ENCODE measurements at places on chromosomes 7 and 10.
A peak's percentile ranks its signal among the peaks of the same experiment; 100 is the strongest.

GRCh38 chr10:124602121-124602561 lies 140.5 kb downstream of the LHPP start:
- DNase-seq: no peak

- DNase-seq: peak; percentile 70
These were observed 81.6 kb downstream of the ARHGAP22 start for GRCh38 chr10:48523212-48523819.

DNA sequence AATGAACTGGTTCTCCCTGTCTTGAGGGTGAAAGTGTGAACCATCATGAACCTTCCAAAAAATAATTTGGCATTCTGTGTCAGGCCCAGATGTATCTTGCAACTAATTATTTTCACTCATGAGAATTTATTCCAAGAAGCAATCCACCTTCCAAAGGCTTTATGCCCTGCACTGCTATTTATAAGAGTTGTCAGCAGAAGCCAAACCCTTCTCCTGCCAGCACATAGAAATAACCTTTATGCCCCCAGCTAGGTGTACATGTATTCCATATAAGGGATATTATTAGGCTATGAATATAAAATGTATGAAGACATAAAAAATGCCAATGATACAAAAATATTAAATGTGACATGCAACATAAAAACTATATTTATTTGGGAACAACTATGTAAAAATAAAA lies 69.0 kb upstream of the GDF10 start:
- no peak for DNase-seq

DNA sequence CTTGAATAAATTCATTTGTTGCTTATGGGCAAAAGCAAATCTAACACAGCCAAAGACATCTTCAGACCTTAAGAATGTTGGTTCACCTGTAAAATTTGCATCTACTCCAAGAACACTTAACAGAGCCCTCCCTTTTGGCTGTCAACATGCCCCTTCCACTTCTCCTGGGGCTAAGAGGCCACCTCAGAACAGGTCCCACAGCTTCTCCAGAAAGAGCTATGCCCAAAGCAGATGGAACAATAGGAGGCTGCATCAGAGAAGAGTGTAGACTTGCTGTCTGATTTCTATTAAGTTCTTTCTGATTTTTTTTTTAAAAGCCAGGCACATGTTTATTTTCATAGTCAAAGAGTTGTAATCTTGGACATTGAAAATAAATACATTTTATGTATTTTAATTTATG lies 26.1 kb upstream of the TRIL start:
- DNase-seq: no peak

DNA sequence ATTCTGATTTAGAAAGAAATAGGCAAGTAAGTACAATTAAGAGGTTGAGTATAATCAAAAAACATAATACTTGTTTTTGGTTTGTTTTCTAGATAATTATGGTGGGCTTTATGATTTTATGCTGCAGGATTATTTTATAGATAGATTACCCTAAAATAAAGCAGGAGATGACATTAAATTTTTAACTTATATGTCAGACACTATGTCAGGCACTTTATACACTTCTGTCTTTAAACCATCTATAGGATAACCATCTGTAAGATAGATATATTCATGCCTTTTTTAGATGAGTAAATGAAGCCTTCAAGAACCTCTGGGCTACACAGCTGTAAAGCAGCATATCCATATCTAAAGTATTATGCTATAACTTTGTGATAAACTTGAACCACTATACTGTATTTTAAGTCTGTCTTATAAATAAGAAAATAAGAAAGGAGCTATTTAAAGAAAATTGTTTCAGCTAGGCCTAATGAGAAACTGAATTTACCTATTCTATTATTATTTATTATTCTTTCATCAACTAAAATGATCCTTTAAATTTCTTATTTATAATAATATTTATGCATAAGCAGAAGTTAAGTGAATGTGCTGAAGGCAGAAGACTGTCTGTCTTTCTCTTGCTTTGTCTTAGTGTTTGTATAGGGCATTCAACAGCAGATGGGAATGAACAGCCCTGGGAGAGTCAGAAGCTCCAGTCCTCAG lies 94.0 kb downstream of the CPED1 start:
- no peak for DNase-seq

- DNase-seq: no peak
These were observed 135.8 kb downstream of the RGS10 start for GRCh38 chr10:119406601-119407253.

DNA sequence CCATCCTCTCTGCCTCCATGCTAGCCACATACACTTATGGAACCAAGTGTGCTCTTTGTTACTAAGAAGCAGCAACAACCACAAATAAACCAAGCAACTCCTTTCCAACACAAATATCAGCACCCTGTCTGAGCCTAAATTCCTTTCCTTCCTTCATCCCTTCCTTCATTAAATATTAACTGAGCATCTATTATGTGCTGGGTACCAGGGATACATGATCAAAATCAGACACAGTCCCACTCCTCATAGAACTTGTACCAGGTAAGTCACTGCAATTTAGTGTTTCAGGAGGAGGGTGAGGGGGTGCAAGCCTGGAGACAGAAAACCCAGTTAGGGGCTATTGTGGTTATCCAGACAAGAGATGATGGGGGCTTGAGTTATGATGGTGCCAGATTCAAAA lies 10.8 kb downstream of the CREB5 start:
- DNase-seq: no peak

- no peak for DNase-seq
These were observed 292.0 kb upstream of the AOAH start for GRCh38 chr7:37016064-37016878.
